Stimulated activated CD8-positive, alpha-beta memory T cell treated with anti-CD3 and anti-CD28 coated beads, Interleukin-12 subunit alpha, Interleukin-12 subunit beta, amount 100 ng/mL, for 4 hours (primary cell): ENCODE measurements at places on chromosomes 7 and 10.

GRCh38 chr10:80100861-80101695 lies 22.6 kb downstream of the TMEM254 start:
- DNase-seq: no peak

DNA sequence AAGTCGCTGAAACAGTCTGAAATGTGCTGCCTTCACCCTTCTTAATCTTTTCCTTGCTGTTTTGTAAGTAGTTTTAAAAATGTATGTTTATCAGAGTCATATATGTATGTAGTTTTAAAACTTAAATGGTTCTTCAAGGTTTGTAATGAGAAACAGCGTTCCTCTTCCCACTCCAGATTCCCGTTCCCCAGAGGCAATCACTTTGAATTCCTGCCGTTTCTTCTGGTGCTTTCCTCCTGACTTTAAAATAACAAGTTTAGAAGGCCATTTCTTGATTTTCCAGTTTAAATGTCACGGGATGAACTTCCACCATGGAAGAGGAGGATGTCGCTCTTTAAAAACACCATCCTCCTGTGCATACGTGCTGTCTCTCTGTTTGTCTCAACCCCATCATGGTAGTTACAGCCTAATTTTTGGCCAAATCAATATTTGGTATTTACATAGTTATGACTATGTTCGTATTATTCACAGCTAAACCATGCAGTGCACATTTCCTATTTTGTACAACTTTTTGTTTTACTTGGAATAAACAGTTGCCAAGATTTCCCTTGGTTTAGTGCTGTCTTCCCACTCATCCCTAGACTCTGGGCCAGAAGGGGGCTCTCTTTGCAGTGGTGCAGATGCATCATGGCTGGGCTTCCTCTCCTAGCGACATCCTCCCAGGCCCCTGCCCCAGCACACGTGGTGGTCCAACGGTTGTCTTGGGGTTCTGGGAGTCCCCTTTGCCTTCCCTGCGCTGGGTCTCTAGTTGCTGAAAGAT lies 151.4 kb downstream of the PTPN20 start:
- no peak for DNase-seq

GRCh38 chr10:4103603-4104002 lies 318.6 kb upstream of the KLF6 start:
- DNase-seq: no peak

- DNase-seq: no peak
Measured at GRCh38 chr10:94852438-94852837, 86.0 kb upstream of the CYP2C9 start.

DNA sequence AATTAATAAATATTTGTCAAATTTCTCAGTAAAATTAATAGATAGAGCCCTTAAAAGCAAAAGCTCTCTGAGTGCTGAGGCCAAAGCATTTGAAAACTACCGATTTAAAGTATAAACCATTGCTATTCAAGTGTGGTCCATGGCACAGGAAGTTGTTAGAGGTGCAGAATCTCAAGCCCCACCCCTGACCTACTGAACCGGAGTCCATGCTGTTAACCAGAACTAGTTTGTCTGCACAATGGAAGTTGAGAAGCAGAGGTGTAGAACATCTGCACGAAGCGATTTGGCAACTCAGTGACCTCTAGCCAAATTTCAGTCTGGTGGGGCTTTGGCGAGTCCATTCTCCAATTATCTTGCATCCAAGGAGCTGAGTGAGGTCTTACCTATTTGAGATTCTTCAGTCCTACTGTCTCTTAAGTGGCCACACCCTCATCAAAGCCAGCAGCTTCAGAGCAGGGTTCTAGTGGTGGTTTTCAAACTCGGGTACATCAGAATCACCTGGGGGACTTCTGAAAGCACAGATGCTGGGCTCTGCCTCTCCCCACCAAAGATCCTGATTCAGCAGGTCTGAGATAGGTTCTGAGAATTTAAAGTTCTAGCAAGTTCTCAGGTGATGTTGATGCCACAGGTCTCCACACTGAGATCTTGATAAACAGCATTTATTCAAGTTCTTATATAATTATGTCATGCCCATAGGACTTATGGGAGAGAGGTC lies 96.8 kb upstream of the SAMD8 start:
- DNase-seq: no peak

GRCh38 chr10:15348579-15348978 lies 22.5 kb downstream of the FAM171A1 start:
- no peak for DNase-seq

- DNase-seq: no peak
Measured at GRCh38 chr7:57482-58255, 134.7 kb upstream of the FAM20C start.

GRCh38 chr7:116792813-116793212 lies 69.6 kb upstream of the CAPZA2 start:
- no peak for DNase-seq

GRCh38 chr7:77691892-77692491 lies 4.3 kb upstream of the RSBN1L start:
- no peak for DNase-seq

DNA sequence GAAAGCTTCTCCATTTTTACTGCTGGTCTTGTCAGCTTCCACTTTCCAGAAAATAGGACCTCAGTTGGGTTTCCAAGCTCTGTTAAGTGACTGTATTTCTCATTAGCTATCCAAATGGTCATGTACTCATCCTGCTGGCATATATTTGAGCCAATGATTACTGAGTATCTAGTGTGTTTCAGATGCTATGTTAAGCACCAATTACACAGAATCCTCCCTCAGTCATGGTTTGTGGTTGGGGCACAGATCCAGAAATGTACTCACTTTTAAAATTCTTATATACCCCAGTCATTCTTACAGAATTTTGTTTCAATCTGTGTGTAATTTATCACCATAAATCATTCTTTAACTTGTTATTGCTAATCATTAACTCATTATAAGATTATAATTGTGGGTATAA lies 362.3 kb upstream of the MTPN start:
- DNase-seq: no peak

DNA sequence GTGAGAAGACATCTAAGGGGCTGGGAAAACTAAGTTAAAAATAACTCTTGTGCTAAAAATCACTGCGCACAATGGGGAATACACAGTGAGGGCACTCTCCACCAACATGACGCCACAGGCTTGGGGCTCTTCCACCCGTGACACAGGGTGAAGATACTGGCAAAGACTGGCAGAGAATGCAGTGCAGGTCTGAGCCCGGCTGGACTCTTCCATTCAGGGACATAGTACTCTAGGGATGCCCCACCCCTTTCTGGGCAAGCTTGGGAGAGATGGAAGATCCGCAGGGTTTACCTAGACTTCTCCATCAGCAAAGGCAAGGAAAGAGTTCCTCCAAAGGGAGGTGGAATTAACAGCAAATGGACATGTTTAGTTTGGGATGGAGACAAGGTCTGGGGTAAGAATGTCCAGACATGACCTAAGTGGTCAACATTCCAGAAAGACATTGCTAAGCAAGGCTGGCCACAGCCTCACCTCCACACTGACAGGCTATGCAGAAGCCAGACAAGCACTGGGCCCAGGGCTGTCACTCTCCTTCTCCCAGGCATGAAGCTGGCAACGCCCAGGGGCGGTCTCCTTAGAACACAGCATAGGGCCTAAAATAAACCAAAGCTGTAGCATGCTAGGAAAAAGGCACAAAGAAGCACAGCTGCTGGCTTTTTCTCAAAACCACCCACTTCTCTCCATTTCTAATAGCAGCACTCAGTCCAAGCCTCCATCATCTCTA lies 28.1 kb downstream of the XPNPEP1 start:
- no peak for DNase-seq

- no peak for DNase-seq
Measured at GRCh38 chr7:71191771-71192170, 59.8 kb downstream of the GALNT17 start.

DNA sequence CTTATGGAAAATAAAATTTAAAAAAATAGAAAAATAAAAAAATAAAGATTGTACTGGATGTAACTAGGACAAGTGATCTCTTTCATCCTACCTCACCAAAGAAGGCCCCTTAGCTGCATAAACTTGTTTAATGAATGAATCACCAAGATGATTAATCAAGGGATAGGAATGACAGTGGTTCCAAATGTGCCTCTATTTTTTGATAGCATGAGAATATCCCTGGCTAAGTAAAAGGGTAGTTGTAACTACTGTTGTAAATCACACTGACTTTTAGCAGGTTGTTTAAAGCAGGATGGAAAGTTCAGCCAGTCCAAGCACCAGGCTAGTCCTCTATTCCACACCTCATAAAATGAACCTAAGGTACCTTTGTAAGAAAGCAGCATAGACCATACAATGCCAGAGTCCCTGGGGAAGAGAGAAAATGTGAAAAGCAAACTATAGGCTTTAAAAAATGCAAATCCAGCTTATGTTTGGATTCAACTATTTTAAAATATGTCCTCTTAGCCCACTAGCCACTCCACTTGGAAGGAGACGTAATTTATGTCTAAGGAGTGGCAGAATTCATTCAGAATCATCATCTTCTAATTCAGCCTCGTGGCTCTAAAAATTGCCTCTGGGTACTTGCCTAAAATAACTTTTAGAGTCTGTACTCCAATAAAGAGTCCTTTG lies 126.8 kb downstream of the SKIDA1 start:
- no peak for DNase-seq

DNA sequence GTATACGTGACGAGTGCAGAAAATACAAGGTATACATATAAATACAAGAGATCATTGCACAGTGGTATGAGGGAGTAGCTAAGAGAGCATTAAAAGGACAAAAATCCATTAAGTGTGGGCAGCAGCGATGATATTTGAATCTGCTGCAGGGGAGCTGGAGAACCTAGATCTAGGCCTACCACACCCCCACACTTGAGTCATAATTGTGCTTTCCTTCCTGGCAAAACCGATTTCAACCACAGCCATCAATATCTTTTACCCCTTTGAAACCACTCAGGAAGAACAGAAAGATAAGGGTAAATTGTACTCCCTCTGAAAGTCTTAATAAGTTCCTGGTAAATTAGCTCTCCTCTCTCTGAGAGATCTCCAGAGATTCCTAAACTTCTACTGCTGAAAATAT lies 345.0 kb downstream of the SORCS1 start:
- no peak for DNase-seq

DNA sequence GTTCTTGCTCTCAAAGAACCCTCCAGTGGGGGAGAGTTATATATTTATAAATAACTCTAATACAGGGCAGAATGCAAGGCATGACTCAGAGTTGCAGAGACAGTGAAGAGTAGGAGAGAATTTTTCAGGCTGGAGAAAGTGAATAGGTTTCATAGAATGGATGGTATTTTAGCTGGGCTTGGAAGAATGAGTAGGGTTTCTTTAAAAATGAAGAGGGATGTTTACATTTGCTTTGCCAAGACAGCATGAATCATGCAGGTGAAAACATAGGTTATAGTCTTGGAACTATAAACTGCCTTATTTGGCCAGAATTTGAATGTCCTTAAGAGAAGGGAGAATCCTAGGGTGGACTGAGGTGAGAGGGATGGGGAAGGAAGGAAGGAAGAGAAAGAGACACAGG lies 124.8 kb downstream of the CPED1 start:
- DNase-seq: no peak

- no peak for DNase-seq
Measured at GRCh38 chr10:29692121-29692539, 57.4 kb upstream of the SVIL start.

GRCh38 chr7:43313628-43314378 lies 201.4 kb downstream of the HECW1 start:
- no peak for DNase-seq

DNA sequence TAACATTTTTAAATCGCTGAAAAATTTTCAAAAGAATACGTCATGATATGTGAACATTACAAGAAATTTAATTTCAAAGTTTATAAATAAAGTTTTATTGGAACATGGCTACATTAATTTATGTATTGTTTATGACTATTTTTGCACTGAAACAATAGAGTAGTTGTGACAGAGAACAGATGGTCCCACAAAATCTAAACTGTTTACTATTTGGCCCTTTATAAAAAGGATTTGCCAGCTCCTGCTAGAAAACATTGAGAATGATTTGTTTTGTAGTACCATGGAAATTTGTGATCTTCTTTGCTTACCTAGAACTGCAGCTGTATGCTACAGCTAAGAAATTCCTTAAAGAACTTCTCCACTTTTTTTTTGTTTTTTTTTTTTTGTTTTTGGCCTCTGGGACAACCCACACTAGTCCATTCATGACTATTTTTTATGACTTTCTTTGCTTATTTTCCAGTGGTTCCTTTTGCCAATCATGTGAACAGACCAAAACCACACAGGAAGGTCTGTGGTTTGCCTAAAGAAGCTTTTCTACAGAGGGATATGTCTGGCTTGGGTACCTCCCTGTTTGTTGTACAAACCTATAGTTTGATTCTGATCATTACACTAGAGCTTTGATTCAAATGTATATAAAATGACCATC lies 55.7 kb downstream of the ST7 start:
- no peak for DNase-seq

DNA sequence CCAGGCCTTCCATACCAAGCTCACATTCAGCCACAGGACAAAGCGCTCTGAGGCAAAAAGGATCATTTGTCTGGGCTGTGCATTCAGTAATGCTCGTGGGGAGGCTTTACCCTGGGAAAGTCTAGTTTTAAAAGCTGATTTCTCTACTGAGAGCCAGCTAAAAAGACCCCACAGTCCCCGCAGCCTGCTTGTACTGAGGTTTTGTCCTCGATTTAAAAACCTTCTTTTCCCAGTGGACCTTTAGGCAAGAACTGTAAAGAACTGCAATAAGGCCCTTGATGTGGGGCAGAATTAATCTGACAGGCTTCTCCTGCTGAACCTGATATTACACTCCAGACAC lies 180.3 kb downstream of the USP6NL start:
- no peak for DNase-seq

DNA sequence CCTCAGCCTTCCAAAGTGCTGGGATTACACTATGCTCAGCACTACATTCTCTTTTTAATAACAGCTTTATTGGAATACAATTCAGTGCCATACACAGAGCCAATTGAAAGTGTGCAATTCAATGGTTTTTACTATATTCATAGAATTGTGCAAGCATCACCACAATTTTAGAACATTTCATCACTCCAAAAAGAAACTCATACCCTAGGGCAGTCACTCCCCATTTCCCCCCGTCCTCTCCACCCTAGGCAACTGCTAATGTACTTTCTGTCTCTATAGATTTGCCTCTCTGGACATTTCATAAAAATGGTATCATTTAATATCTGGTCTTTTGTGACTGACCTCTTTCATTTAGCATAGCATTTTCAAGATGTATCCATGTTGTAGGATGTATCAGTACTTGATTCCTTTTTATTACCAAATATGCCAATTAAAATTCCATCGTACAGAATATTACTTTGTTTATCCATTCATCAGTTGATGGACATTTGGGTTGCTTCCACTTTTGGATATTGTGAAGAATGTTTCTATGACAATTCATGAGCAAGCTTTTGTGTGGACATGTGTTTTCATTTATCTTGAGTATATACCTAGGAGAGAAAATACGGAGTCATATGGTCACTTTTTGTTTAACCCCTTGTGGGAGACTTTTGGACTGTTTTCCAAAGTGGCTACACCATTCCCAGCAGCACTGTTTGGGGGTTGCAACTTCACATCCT lies 6.3 kb upstream of the XPNPEP1 start:
- no peak for DNase-seq
